Activated CD8-positive, alpha-beta T cell treated with anti-CD3 and anti-CD28 coated beads, Interleukin-2, amount 10 ng/mL, durations not matched to agents 7 days and 5 days (primary cell): ENCODE measurements at places on chromosomes 13 and 19.

GRCh38 chr13:70668293-70668692, 560.0 kb upstream of the KLHL1 start:
- no peak for DNase-seq

DNA sequence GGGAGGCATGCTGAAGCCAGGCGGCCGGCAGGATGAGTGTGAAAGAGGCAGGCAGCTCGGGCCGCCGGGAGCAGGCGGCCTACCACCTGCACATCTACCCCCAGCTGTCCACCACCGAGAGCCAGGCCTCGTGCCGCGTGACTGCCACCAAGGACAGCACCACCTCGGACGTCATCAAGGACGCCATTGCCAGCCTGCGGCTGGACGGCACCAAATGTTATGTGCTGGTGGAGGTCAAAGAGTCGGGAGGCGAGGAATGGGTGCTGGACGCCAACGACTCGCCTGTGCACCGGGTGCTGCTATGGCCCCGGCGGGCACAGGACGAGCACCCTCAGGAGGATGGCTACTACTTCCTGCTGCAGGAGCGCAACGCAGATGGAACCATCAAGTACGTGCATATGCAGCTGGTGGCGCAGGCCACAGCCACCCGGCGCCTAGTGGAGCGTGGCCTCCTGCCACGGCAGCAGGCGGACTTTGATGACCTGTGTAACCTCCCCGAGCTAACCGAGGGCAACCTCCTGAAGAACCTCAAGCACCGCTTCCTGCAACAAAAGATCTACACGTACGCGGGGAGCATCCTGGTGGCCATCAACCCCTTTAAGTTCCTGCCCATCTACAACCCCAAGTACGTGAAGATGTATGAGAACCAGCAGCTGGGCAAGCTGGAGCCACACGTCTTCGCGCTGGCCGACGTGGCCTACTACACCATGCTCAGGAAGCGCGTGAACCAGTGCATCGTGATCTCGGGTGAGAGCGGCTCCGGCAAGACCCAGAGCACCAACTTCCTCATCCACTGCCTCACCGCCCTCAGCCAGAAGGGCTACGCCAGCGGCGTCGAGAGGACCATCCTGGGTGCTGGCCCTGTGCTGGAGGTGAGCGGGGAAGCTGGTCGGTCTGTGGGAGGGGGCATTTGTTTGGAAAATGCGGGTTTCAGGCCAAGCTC, 26.4 kb downstream of the MYO9B start:
- DNase-seq, result no peak

DNA sequence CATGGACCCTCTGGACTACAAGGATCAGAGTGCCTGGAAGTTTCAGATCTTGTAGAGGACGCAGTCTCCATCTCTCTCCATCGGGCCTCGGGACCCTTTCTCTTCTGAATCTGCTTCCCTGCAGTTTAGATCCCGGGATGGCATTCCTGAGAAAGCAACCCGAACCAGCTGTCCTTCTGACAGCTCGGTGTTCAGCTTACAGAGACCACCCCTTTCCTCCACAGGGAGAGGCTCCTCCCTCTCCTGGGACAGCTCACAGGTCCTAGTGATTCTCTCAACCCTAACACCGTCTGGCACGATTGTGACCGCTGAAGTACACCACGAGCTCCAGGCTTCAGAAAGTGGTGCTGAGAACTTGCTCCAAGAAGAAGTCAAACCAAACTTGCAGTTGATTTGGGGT, 18.2 kb downstream of the CRX start:
- no peak for DNase-seq

DNA sequence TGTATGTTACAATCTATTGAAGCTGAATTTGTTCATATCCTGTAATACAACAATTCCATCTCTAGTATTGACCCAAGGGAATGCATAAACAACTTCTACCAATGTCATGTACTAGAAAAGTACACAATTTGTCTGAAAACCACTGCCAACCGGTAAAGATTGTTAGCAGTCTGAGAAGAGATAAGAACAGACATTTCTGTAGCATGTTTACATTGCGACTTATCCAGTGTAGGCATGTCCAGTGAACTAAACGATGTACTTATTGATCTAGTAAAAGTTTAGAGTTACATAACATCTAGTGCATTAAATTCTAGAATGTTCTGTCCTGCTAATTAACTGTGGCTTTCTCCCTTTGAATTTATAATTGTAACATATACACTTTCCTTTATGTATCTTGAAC, 425.9 kb downstream of the SLITRK6 start:
- DNase-seq, result no peak

GRCh38 chr13:29901710-29902631, 51.6 kb upstream of the UBL3 start:
- peak; percentile 35 for DNase-seq

DNA sequence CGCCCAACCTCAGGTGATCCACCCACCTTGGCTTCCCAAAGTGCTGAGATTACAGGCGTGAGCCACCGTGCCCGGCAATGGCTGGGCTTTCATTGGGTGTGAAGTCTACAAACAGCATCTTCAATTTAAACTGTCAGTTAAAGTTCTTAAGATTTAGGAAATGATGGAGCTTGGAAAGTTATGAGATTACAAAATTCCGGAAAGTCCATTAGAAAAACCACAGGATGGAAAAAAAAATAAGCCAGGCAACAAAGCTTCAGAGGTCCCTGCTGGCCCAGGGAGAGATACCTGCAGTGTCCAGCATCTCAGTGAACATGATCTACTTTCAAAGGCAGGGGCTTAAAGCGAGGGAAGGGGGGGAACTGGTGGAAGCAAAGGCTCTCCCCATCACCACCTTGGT, 4.6 kb upstream of the ZNF587B start:
- DNase-seq, result no peak

- peak; percentile 74 for DNase-seq
Observed at GRCh38 chr13:74134777-74135325, 647 bp upstream of the KLF12 start.

GRCh38 chr13:37306778-37307544, 201.5 kb upstream of the CSNK1A1L start:
- DNase-seq, result no peak

- DNase-seq, result no peak
Observed at GRCh38 chr13:113548778-113549621, 35.6 kb upstream of the TFDP1 start.

DNA sequence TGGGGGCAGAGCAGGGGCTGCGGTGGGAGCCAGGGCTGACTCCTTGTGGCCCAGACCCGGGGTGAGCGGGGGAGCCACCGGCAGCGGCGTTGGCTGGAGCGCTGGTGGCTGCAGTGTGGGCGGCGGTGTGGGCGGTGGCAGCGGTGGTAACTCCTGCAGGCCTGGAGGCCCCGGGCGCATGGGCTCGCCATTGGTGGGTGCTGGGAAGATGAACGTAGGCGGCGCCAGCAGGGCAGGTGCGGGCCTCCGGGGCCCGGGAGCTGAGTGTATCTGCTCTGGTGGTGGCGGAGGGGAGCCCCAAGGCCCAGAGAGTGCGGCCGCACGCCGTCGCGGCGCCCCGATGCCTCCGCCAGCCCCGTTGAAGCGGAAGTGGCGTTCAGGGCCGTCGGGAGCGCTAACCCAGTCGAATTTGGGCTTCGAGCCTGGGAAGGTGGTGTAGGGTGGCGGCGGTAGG, 2.0 kb downstream of the GGN start:
- no peak for DNase-seq

DNA sequence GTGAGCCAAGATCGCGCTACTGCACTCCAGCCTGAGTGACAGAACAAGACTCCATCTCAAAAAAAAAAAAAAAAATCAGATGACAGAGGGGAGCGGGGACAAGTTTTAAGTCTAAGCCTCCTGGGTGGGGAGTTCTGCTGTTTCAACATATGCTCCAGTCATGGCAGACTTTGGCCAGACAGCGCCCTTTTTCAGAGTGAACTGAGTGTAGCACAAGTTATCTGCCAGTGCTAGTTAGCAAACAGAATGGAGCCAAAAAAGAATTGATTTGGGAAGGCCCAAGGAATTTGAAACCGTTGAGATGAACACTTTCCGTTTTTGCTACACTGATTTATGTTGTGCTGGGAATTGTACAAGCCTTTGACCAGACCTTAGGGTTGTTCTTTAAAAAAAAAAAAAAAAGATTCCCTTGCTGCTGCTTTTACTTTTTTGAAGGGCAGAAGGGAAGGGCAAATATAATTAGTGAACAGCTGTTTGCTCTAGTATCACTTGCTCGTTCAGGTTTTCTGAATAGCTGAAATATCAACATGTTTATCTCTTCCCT, 5.7 kb downstream of the ACTN4 start:
- DNase-seq, result no peak

GRCh38 chr13:51311231-51311630, 28.3 kb upstream of the SERPINE3 start:
- no peak for DNase-seq

GRCh38 chr19:36973021-36973843, 57.1 kb downstream of the ZNF568 start:
- DNase-seq, result peak; percentile 76

GRCh38 chr19:35996777-35997176, 1.8 kb downstream of the SDHAF1 start:
- DNase-seq, result no peak

GRCh38 chr13:74562381-74562780, 428.2 kb upstream of the KLF12 start:
- no peak for DNase-seq

GRCh38 chr13:53216773-53217172, 188.2 kb downstream of the OLFM4 start:
- DNase-seq, result no peak

- DNase-seq, result no peak
Observed at GRCh38 chr19:5460748-5461147, 5.5 kb downstream of the ZNRF4 start.

DNA sequence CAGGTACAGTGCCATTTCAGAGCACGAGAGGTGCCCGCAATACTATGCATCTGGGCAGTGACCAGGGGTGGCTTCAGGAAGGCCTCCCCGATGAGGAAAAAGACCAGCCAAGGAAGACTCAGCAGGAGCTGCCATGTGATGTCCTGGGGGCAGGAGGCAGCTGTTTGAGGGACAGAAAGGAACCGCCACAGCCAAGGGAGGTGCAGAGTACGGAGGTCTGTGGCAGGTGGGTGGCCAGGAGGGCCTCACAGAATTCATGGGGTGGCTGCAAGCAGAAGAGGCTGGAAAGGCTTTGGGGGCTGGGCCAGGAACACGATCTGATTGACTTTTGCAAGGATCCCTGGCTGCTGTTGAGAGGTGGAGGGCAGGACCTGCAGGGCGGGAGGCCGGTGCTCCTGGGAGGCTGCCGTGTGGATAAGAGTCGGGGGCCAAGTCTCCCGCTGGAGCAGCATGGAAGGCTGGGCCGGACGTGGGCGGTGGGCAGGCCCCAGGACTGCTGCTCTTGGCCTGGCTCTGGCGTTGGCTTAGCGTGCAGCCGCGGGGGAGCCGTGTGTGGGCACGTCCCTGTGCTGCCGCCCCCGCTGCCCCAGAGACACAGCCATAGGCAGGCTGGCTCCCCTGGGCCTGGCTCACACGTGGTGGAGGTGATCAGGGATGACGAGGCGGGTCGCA, 29.1 kb downstream of the CEBPA start:
- DNase-seq, result no peak

DNA sequence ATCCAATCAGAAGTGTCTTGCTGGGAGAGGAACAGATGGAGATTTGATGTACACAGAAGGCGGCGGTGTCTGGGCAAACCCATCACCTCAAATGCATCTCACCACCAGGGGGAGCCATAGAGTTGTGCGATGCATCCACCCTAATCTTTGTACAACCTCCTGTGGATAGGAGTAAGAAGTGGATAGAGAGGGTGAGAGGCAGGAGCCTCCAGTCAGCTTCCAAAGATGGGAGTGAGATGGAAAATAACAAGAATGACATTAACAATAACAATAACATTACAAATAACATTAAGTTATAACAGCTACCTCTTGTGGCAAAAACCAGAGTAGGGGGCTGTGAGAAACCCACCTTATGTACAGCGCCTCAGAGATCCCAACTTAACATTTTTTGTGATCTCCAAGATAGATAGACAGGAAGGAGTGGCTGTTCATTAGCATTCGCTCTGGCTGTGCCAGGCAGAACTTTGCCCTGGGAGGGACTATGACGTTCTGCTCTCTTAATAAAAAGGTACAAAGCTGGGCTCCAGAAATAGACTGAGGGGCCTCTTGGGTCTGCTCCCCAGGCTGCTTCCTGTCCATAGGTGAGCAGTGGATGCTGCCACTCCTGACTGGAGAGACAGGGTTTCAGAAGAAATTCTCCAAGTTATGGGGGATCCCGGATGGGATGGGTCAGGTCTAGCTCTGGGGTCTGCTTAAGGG, 5.2 kb upstream of the CEACAM18 start:
- DNase-seq, result peak; percentile 89

DNA sequence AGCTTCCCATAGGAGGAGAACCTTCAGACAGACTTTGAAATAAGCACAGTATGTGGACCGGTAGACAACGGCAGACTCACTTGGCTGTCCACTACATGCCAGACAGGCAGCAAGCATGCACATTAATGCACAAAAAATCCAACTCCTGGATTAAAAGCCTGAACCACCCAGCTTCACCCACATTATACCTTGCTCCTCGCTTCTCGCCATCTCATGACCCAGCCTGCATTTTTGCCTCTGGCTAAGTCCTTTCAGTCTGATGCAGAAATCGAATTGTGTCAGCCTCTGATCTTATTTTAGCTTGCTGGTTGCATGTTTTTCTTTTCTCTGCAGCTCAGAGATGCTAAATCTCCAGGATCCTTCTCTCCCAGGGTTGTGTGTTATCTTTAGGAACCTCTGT, 358.7 kb downstream of the RFC3 start:
- DNase-seq, result no peak

GRCh38 chr19:45767881-45768654, 984 bp downstream of the SIX5 start:
- DNase-seq, result no peak

GRCh38 chr19:33175886-33176669, 18.1 kb upstream of the LRP3 start:
- DNase-seq, result peak; percentile 48

GRCh38 chr13:109762791-109763190, 23.6 kb downstream of the IRS2 start:
- no peak for DNase-seq

DNA sequence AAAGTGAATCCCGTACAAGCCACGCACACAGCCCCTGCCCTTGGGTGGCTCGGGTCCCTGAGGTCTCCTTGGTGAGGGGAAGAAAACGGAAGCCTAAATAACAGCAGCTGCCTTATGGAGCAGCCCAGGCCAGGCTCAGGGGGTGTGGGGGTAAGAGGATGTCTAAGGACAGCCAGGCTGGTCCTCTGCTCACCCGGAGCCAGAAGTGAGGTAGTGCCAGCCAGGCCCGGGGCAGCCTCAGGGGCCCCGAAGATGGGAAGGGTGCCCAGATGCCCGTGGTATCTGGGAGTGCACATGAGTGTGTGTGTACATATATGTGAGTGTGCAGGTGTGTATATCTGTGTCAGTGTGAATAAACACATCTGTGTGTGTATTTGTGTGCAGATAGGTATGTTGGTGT, 38.4 kb upstream of the PEPD start:
- DNase-seq, result no peak

DNA sequence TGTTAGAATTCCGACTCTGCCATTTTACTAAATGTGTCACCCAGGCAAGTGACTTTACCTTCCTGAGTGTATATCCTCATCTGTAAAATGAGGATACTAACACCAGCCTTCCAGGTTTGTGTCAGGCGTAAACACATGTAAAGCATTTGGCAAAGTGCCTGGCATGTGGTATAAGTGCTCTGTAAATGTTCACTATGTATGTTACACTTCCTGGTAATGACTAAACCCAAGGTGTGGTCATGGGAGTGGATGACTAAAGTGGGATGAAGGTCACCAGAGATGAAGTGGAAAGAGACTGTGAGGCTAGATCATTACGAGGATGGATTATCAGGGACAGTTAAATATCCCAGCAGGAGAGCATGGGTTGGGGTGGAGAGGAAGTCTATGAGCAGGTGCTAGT, 25.6 kb downstream of the DEDD2 start:
- peak; percentile 24 for DNase-seq
